ENCODE measurements at places on chromosomes 1 and 21. TPM values are rescaled to one million over a fixed set of nuclear protein-coding genes. Genes with fewer than 3 reads are reported as not detected.

GRCh38 chr1:170664093-170664827 is at the start of gene PRRX1:
TSS of gene PRRX1 (plus strand) at chr1:170664131. CDS start at chr1:170664219, 88 bp downstream.
- no peak for DNase-seq

DNA sequence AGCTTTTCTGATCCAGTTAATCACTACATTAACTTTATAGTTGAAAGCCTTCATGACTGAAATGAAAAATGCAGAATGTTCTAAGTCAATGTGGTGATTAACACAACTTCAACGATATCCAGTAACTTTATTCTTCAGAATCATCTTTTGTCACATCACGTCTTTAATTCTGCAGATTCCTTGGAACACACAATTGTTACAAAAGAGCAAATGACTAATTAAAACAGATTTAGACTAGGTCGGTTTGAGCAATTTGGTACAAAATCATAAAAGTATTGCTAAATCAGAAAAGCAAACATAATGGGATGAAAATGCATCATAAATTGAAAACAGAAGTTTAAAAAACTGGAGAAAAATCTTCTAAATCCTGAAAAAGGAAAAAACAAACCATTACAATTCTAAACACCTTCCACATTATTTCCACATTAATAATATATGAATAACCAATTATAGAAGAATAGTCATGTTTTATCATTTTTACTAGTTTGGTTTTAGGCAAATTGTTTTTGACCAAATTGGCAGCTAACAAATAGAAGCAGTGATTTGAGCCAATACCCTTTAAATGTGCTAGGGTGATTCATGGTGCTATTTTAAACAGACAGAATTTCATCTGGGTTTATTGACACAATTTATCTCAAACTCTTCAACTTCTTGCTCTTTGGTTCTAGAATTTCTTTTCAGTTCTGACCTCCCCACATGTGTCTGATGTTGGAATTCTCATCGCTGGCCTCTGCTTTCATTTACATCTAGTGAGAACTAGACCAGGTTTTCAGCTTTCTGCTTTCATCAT is 468.1 kb upstream of the PTBP2 start:
- DNase-seq, result no peak

DNA sequence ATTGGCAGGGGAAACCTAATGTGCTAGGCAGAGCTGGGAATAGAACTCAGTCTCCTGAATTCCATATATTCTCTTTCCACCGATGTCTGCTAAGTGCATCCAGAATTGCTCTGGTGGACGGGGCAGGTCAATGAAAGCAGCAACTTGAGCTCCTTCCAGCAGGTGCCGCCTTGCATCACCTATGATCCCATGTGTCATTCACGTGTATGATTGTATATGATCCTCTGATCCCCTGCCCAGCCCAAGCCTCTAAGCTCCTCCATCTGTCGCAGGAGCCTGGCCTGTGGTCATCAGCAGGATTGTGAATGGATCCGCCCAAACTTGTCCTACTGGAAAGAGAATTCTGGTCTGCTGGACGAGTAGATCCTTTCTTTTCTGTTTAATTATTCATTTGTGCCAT is 13.1 kb downstream of the ACTA1 start:
- no peak for DNase-seq

GRCh38 chr1:7753641-7754040 is 17.5 kb upstream of the VAMP3 start:
- no peak for DNase-seq

DNA sequence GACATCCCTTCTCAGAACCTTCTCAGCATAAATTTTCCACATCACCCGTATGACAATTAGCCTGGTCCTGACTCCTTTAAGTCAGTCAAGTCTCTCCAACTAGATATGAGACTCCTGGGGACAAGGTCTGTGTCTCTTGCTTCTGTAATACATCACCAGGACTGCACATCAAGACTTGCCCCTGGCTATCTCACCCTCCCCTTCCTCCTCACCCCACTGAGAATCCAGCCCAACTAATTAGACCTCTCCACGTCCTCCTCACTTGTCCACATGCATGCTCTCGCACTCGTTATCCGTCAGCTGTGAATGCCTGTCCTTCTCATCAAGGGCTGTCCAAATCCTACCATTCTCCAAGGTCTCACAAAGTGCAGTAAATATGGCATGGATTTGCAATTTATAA is 542.8 kb downstream of the PTPRU start:
- no peak for DNase-seq

- no peak for DNase-seq
Observed at GRCh38 chr1:77400781-77401180, 119.0 kb downstream of the AK5 start.

GRCh38 chr1:172515436-172515835 is 17.5 kb upstream of the SUCO start:
- DNase-seq, result no peak

GRCh38 chr1:231028682-231029081 is 11.4 kb downstream of the FAM89A start:
- no peak for DNase-seq

DNA sequence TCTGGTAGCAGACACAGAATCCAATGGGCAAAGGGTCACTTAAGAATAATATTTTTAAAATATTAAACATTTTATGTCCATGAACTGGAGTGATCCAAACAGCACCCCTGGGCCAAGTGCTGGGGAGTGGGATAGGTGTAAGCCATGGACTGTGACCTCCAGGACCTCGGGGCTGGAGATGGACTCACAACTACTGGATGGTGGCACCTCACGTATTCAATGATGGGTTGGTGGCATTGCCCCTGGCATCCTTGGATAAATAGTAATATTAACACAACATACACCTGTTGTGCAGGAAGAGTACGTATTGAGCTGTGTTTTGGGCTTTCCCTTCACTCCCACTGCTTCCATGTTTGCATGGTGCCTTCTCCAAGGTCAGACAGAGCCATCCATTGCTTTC is 39.3 kb upstream of the TENT5C start:
- no peak for DNase-seq

DNA sequence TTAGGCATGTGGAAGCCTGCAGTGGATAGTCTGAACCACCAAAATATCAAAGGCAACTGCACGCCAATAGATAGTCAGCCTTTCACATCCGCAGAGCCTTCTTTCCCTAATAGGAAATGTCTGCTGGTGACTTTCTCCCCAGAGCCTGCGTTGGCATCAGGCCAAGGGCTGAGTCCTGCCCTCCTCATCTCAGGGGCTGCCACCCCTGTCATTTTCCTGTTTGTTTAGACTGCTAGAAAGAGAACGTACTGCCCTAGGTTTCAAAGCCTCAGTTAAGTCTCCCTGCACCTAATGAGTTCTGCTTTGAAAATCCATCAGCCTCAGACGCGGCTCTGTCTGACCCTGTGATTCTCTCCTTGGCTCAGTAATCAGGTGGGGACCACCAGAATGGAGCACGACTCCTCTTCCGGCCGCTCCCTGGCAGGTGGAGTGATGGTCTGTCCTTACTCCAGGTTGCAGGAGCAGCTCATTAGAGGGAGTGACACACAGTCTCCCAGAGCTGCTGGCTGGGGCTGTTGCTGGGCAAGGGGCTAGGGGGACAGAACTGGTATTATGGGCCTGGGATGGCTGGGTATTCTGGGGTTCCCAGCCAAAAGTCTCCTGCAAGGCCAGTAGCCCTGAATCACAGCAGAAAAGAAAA is 27.3 kb downstream of the STUM start:
- DNase-seq, result no peak

- no peak for DNase-seq
Observed at GRCh38 chr1:234144901-234145300, 228.4 kb upstream of the COA6 start.

GRCh38 chr1:12464598-12465056 is 153.4 kb downstream of the DHRS3 start:
- no peak for DNase-seq

DNA sequence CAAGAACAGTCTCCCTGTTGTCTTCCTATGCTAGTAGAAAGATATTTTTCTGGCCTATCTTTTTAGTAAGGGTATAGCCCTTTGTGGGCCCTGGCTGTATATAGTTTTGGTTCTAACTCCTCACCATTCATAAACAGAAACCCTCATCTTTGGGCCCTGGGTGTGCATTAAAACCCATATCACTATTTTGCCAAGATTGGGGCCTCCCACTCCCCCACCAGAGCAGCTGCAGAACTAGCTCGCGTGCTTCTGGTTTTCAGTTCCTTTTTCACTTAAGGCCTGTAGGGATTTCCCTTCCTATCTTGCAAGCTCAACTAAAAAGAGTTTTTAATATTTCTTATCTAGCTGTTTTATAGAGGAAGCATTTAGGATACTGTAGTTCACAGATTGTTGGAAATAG is 106.4 kb downstream of the RGL1 start:
- no peak for DNase-seq

Gene S100A10
- total RNA-seq, result 2,154 TPM

Gene LAMB3
- total RNA-seq, result 112 TPM

Gene RPL22
- total RNA-seq, result 418 TPM

Gene NR1I3
- total RNA-seq, result not detected

Gene LCA5L
- 0.44 TPM for total RNA-seq

Gene LRRC53
- total RNA-seq, result not detected

Gene CHI3L2
- total RNA-seq, result not detected

All from Caco-2 (cell line).